Stimulated activated CD4-positive, alpha-beta T cell treated with anti-CD3 and anti-CD28 coated beads, Interleukin-12 subunit alpha, Interleukin-12 subunit beta, amount 100 ng/mL, for 24 hours (primary cell): ENCODE measurements at places on chromosomes 6 and 20.

DNA sequence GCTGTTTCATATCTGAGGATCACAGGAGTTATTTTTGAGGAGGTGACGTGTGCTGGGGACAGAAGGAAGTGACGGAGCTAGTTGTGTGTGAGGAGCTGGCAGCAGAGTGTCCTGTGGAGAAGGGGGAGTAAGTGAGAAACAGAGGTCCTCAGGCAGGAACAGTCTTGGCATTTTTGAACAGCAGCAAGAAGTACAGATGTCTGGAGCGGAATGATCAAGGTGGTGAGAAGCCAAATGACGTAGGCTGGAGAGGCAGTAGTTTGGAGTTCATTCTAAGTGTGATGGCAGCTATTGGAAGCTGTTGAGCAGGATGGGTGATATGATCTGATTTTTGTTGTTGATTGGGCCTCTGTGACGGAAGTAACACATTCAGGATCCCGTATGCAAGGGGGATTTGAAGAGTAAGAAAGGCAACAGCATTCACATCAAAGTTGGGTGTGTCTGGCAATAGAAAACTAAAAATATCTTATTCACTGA is 52.3 kb downstream of the SOBP start:
- no peak for DNase-seq

DNA sequence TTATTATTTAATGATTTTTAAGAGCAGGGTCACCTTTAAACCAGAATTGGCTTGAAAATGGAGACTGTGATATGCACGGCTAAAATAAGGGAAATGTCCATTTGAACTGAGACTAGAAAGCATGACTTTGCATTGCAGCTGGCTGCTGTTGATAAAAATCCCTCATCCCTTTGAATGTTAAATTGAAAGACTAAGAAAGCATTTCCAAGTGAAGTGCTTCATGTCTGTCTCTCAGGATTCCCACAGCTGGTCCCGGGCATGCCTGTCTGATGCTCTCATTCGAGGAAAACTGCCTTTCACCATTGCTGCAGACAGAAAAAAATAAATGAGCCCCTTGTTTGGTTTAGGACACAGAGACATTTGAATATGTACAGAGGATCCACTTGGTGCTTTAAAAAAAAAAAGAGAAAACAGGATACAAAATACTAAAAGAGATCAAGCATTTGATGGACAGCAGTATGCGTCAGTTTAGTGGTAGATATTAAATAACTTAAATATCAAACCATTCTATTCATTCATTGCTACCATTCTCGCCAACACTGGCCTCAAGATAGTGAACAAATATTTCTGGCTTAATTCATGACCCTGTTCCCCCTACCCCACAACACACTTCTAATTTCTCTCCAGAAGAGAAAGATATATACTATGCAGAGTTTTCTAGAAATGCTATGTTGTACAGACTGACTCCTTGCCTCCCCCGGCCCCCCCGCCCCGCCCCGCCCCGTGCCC is 55.0 kb downstream of the TBC1D7 start:
- DNase-seq = no peak

- DNase-seq = no peak
Observed at GRCh38 chr6:89950879-89951391, 56.7 kb downstream of the GJA10 start.

GRCh38 chr6:134835993-134836392 is 113.9 kb downstream of the ALDH8A1 start:
- DNase-seq = no peak

DNA sequence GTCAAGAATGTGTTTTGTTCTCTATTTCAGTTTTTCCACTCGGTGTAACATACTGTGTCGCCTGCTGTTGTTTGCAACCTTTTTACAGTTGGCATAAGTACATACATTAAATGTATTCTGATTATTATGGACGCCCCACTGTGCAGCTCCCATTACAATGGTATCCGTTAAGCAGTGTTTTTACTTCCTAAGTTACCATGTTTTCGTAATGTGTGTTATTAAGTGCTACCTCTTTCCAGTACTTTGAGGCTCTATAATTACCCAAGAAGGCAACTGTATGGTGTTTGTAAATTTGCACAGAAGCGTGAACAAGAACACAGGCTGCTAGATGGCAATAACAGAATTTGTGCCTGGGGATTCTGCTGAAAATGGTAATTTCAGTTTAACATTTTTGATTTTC is 568.0 kb upstream of the MARCKS start:
- DNase-seq = no peak

DNA sequence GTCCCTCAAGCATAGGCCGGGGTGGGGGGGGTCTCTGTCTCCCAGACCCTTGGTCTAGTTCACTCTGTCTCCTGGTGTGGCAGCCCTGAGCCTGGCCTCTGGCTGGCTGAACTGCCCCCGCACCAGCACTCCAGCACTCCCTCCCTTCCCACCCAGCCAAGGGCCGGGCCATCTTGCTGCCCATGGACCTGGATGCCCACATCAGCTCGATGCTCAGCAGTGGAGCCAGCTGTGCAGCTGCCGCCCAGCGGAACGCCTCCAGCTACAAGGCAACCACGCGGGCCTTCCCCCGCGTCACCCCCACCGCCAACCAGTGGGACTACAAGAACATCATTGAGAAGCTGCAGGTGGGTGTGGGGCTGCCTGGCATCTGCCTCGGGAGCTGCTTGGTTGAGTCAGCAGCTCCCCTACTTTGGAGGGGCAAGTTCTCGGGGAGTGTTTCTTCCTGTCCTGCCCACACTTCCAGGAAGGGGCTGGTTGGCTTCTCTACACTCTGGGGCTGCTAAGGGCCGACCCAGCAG is 28.4 kb downstream of the UQCC2 start:
- DNase-seq = peak; percentile 36

DNA sequence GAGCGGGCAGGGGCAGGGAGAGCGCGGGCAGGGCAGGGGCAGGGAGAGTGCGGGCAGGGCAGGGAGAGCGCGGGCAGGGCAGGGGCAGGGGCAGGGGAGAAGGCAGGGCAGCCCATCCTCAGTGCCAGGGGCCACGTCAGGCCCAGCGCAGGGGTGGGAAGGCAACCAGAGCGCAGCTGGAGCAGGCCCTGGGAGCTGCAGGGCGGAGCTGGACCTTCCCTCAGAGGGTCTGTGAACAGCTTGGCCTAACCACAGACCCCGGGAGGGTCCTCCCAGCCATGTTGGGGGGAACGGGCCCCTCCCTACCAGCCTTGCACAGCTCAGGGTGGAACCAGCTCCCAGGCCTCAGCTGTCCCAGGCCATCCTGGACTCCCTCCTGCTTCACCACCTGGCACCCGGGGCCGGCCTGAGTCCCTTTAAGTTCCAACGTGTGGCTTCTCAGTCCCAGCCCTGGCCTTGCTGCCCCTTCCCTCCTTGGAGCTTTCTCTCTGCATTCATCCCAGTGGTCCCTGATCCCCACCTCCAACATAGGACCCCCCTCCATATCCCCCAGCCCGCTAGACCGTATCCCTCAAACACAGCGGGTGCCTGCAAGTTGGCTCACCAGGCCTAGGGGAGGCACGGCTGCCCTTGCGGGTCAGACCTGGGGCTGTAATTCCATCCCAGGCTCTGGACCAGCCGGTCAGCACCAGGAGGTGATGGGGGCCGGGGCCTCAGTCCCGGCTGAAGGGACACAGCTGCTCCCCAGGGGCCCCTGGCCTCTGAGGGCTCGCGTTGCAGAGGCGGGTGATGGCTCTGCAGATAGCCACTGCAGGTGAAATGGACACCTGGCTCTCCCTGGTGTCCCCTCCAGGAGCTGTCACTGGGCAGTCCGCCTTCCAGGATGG is 5.6 kb upstream of the ZBTB46 start:
- DNase-seq = no peak
